ENCODE measurements at places on chromosomes 7 and 10. TPM values are rescaled to one million over a fixed set of nuclear protein-coding genes. Genes with fewer than 3 reads are reported as not detected.
A peak's percentile ranks its signal among the peaks of the same experiment; 100 is the strongest.

The POU6F2 gene
- under 0.01 TPM for total RNA-seq

The FEZF1 gene
- not detected for total RNA-seq

The CCDC172 gene
- not detected for total RNA-seq

The NKX2-3 gene
- not detected for total RNA-seq

The CDK14 gene
- 41.1 TPM for total RNA-seq

The MMP21 gene
- 0.26 TPM for total RNA-seq

The PTF1A gene
- total RNA-seq = not detected

The CYP2C8 gene
- 0.17 TPM for total RNA-seq

The VAX1 gene
- not detected for total RNA-seq

The DOCK4 gene
- 30.3 TPM for total RNA-seq

DNA sequence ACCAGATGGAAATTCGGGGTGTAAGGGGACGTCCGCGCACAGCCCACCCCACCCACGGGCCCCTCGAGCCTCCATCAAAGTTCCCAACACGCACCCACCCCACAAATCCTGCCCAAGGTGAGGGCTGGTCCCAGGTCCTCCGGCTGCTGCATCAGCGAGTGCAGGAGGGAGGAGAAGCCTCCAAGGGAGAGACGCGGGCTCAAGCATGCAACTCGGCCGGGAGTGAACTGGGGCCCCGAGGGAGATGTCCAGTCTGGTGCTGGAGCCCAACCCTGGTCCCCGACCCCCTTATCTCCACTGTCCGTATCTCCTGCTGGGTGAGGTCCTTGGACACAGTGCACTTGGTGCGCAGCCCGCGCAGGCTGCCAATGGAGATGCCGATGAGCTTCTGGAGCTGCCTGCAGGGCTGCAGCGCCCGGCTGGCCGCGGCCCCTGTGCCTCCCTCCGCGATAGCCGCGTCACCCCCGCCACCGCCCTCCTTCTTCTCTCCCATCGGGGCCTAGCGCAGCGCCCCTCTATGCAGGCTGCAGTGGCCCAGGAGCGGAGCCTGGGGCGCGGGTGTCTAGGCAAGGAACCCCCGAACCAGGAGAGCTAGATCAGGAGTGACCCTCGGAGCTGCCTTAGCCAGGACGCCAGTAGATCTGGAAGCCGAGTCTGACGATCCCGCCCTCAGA is 489.2 kb downstream of the ZNF33B start:
- DNase-seq = no peak

DNA sequence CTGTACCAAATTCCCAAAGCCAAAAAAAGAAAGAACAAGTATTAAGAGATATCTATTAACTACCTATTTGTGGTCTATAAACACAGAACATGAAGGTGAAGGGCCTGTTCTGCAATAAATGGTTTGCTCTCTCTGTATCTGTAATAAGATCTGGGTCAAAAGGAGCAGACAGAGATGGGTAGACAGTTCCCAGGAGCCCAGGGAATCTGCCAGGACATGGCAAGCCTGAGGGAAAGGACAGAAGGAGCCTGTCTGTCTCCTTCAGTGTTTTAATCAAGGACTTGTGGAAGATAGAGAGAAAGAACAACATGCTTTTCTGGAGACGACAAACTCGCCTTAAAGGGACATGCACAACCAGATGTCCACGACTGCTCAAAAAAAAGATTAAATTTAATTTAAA is 165.7 kb downstream of the ELMO1 start:
- no peak for DNase-seq

GRCh38 chr7:146175716-146176115 is 59.1 kb downstream of the CNTNAP2 start:
- DNase-seq = no peak

GRCh38 chr7:19972876-19973275 is 199.5 kb upstream of the TMEM196 start:
- DNase-seq = no peak

- DNase-seq = no peak
Observed at GRCh38 chr10:77339166-77339565, 298.4 kb downstream of the KCNMA1 start.

- DNase-seq = no peak
Observed at GRCh38 chr10:130726996-130727725, 584.4 kb downstream of the TCERG1L start.

- DNase-seq = no peak
Observed at GRCh38 chr10:133158756-133159610, 1.0 kb upstream of the KNDC1 start.

DNA sequence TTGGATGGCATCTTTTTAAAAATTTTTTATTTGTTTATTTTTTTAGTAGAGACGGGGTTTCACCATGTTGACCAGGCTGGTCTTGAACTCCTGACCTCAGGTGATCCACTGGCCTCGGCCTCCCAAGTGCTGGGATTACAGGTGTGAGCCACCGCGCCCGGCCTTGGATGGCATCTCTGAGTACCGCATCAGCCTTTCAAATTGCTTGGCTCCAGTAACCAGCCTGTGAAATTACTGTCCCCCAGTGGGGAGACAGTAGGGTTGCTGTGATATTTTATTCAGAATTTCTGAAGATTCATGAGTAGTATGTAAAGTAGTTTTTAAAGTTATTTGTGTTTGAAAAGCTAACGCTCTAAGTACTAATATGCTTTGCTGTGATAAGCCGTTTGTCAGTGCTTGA is 1.2 kb downstream of the NUB1 start:
- DNase-seq = no peak

DNA sequence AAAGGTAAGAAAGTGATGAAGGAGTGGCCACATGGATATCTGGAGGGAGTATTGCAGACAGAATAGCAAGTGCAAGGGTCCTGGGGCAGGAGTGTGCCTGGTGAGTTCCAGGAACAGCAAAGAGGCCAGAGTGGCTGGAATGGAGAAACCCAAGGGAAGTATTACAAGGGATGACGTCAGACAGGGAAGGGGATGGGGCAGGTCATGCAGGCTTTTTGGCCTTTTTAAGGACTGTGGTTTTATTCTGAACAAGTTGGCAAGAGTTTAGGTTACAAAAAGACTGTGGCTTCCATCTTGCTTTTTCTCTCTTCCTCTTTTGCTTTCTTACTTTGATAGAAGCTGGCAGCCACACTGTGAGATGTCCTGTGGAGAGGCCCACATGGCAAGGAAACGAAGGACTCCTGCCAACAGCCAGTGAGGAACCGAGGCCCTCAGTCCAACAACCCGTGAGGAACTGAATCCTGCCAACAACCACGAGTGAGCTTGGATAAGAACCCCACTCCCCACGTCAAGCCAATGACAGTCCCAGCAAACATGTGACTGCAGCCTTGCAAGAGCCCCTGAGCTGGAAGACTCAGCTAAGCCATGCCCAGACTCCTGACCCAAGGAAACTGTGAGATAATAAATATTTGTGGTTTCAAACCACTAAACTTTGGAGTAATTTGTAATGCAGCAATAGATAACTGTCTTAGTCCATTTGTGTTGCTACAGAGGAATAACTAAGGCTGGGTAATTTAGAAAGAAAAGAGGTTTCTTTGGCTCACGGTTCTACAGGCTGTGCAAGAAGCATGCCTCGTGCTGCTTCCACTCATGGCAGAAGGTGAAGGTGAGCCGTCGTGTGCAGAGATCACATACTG is 19.8 kb upstream of the KDM7A start:
- DNase-seq = peak; percentile 68

DNA sequence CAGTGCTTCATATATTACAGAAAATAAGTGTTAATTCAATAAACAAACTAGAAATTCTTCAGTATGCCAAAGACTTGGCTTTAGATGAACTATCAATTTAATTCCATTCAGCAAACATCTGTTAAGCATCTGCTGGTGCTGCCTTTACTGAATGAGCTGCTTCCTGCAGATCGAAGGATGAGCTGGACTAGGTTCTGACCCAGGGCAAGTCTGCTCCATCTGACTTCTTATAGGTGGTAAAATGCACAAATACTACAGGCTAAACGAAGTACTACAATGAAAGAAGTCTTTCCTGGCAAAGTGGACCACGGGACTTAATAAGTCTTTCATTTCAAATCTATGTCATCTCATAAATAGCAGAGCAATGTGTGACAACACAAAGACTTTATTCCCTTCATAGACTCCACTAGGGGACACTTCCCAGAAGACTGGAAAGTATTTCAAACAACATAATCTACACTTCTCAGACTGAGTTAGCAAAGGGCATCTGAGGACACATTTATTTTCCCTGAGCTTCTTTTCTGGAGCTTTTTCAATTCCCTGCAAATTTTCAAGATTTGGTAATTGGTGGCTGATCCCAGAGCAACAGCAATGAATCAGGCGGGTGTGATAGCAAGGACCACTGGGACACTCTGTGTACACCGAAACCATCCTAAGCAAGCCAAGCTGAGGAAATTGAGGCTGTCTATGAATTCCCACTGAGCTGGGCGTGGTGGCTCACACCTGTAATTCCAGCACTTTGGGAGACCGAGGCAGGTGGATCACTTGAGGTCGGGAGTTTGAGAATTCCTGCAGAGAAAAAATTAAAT is 108.9 kb upstream of the FRMD4A start:
- no peak for DNase-seq

DNA sequence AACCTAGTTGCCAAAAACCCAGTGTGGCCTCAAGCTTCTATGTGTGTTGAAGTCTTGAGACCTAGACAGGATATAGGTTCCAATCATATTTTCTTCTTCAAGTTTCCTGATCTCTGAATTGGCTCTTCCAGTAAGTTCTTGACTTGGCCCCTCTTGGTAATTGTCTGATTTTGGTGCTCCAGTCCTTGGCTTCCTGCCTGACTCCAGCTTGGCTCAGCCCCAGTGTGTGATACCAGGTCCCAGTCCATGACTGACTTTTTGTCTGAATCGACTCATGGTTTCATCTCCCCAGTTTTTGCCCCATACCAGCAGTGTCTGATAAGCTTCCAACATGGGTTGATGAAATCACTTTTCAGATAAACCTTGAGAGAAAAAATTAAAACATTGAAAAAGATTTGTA is 72.3 kb downstream of the FAS start:
- peak; percentile 38 for DNase-seq

- no peak for DNase-seq
Observed at GRCh38 chr10:132725202-132725601, 60.7 kb downstream of the NKX6-2 start.

DNA sequence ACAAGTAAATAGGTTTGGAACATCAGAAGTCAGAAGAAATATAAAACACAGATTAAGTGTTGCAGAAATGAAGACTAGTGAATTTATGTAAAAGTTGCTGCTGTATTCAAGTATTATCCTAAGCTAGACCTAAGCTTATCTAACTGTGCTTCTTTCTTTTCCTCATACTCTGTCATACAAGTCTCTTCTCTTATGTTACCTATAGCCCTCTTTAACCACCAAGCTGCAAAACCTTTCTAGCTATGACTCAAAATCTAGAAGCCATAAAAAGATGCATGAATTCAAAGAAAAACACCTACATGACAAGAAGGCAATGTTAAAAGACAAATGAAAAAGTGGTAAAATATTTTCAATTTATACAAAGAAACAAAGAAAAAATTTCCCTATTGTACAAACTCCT is 23.0 kb downstream of the DENND11 start:
- no peak for DNase-seq

- no peak for DNase-seq
Observed at GRCh38 chr7:6376820-6377219, 70.9 kb downstream of the DAGLB start.

- peak; percentile 84 for DNase-seq
Observed at GRCh38 chr10:79422178-79422892, 23.1 kb downstream of the ZCCHC24 start.

DNA sequence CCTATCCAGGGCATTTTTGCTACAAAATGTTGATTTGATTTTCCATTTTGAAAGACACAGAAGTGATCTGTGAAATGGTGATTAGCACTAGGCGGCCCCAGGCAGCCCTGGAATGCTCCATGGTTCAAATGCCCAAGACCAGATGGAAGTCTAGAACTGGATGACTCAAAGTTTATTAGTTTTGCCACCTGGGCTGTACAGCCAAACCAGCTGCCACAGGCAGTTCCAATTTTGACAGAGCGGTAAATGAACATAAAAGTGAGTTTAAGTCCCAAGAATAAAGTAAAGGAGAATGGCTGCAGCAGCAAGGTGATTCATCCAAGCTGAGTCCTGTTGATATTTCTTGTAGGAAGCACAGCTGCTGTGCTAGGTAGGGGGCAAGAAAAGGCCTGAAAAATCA is 180.5 kb downstream of the SUGCT start:
- DNase-seq = peak; percentile 78

DNA sequence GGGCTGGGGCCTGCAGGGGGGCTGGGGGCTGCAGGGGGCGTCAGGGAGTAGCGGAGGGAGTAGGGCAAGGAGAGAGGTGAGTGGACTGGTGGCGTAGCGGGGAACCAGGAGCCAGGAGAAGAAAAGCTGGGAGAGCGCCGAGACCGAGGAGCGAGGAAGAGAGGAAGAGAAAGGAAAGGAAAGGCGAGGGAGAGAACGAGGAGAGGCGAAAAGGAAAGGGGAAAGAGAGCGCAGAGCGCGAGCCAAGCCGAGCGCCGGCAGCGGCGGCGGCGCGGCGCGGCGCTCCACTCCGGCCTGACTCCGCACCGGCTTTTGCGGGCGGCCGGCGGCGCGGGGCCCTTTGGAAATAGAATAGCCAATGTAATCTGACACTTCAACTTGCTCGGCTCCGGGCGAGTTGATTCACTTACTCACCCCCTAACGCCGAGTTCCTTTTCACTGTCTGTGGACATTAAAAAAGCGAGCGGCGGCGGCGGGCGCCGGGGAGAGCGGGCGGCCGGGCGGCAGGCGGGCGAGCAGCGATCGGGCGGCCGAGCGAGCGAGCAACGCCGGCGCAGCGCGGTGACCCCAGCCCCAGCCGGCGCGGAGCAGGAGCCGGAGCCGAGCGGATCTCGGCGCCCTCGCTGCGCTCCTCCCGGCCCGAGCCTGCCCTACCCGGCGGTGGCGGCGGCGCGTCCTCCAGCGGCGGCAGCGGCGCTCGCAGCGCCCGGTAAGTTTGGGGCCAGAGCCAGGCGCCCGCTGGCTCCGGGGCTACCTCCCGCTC is at the start of gene ZMIZ1:
Gene ZMIZ1 (plus strand): TSS at position 405 of the 763 bp plus-strand sequence. CDS start 132,667 bp downstream, outside the sequence.
- DNase-seq = peak; percentile 93

DNA sequence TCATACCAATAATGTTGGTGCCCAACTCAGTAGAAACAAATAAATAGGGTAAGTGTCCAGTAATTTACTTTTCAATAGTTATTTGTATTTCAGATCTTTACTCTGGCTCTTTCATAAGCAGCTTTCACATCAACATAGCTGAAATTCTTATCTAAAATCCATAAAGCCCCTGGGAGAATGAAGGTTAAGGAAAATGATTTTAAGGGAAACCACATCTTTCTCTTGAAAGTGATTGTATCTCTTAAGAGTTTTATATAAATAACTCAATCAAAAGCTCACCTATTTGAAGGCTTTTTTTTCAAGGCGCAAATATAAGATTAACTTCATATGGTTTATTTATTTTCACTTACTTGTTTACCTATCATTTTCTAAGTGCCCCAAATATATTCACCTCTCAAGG is 324.4 kb downstream of the HGF start:
- no peak for DNase-seq

- no peak for DNase-seq
Observed at GRCh38 chr10:58438986-58439385, 53.8 kb downstream of the TFAM start.

DNA sequence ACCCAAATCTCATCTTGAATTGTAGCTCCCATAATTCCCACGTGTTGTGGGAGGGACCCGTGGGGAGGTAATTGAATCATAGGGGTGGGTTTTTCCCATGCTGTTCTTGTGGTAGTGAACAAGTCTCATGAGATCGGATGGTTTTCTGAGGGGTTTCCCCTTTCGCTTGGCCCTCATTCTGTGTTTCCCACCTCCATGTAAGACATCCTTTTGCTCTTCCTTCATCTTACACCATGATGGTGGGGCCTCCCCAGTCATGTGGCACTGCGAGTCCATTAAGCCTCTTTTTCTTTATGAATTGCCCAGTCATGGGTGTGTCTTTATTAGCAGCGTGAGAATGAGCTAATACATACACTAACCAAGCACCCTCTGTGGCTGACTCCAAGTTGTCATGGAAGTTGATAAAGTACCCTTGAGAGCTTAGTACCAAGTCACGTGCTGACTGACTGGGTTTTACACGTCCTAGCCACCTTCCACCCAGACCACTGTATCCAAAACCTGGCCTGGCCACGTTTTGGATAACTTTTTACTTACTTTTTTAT is 614.4 kb downstream of the SDK1 start:
- DNase-seq = peak; percentile 12
